ENCODE measurements at places on chromosomes 16 and 17.

GRCh38 chr16:1466968-1467521 is 7.8 kb downstream of the CLCN7 start:
- no peak for DNase-seq

DNA sequence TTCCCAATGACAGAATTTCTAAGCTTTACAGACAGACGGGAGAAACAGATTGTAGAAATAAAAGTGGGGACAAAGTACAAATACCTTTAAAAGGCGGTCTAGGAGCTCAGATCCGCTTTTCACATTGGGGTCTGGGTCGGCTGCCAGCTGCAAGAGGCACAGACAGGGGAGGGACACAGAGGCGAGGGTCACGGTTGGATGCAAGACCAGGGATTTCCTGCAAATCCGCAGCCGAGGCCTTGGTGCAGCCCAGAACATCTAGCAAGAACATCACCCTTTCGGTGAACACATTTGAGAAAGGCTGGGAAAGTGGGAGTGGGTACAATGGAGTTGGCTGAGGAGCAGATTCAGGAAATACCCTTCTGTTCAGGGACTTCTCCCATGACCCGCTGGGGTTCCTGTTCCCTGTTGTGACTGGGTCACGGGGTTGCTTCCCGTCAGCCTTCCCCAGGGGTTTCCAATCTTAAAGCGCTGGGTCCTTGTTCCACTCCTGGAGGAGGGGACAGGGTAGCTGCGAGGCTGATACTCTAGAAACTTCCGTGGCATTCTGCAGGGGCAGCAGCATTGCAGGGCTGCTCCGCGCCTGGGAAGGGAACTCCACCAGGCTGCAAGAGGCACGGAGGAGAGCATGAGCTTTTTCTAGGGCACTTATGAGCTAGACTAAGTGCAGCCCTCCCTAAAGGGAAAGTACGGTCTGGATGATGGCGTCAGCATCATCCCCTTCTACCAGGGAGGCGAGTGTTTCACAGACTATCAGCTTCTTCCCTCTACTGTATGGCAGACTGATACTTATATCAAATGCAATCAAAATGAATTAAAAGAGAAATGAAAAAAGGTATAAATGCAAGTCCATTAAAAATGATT is 16.0 kb downstream of the VAC14 start:
- no peak for DNase-seq

GRCh38 chr17:82956726-82957468 is 117.1 kb upstream of the ZNF750 start:
- no peak for DNase-seq

- DNase-seq: no peak
These were observed 23.9 kb upstream of the HEATR6 start for GRCh38 chr17:60102632-60103096.

GRCh38 chr17:55420776-55421178 is 858 bp downstream of the MMD start:
- peak; percentile 4 for DNase-seq

DNA sequence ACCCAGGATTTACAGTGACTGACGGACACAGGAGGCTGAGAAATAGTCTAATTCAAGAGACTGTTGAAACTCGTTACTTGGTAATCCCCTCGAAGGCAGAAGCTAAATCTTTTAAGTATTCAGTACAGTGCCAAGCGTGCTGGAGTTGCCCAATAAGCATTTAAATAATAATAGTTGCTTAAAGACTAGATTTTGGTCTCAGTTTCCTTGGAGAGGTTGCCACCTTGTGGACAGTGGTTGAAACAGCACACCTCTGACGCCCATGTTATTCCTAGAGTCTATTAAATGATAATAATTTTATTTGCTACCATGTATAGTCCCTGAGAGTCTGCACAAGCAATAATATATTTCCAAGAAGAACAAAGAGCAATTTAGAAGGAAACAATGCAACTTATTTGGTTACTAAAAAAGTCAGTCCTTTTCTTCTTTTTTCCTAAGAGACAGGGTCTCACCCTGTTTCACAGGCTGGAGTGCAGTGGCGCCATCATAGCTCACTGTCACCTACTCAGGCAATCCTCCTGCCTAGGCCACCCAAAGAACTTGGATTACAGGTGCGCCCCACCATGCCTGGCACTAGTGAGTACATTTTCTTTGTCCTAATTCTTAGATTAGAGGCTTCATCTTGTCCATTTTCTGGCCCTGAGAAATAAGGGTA is 138.0 kb upstream of the NUDT7 start:
- DNase-seq: no peak

- no peak for DNase-seq
These were observed 2.4 kb upstream of the B9D1 start for GRCh38 chr17:19364699-19365498.

GRCh38 chr16:55225972-55226542 is 97.9 kb upstream of the IRX6 start:
- no peak for DNase-seq

DNA sequence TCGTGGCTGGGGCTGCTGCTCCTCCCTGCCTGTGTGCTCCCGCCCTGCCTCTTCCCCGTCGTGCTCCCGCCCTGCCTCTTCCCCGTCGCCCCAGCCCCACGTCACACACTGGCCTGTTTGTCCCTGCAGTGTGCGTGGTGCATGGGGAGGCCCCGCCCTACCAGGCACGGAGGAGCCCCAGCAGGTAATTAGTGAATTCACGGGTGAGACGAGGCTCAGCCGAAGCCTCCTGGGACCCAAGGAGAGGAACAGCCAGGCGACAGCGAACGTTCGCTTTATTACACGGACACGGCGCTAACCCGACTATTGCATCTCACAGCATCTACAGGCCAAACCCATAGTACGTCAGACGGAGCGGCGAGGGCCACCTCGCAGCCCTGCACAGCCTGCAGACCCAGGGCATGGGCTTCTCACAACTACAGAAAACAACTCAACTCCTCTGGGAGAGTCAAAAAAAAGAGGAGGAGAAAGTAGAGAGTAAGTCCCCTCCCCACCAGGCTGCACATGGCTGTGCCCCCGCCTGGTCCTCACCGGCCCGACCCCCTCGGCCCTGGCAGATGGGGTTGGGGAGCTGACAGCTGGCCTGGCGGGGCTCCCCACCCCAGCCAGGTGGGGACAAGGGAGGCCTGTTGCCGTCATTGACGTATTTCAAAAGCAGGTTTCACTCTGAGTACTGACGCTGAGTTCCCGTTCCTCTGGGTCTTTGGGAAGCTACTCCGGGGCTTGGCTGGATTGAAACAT is 4.3 kb upstream of the PABPN1L start:
- DNase-seq: no peak

- no peak for DNase-seq
These were observed 108.4 kb downstream of the OR1D5 start for GRCh38 chr17:2954898-2955445.

- no peak for DNase-seq
These were observed 1121.9 kb downstream of the CDH8 start for GRCh38 chr16:60914334-60914733.

- DNase-seq: peak; percentile 10
These were observed 2.0 kb upstream of the SPAG7 start for GRCh38 chr17:4969551-4970173.

DNA sequence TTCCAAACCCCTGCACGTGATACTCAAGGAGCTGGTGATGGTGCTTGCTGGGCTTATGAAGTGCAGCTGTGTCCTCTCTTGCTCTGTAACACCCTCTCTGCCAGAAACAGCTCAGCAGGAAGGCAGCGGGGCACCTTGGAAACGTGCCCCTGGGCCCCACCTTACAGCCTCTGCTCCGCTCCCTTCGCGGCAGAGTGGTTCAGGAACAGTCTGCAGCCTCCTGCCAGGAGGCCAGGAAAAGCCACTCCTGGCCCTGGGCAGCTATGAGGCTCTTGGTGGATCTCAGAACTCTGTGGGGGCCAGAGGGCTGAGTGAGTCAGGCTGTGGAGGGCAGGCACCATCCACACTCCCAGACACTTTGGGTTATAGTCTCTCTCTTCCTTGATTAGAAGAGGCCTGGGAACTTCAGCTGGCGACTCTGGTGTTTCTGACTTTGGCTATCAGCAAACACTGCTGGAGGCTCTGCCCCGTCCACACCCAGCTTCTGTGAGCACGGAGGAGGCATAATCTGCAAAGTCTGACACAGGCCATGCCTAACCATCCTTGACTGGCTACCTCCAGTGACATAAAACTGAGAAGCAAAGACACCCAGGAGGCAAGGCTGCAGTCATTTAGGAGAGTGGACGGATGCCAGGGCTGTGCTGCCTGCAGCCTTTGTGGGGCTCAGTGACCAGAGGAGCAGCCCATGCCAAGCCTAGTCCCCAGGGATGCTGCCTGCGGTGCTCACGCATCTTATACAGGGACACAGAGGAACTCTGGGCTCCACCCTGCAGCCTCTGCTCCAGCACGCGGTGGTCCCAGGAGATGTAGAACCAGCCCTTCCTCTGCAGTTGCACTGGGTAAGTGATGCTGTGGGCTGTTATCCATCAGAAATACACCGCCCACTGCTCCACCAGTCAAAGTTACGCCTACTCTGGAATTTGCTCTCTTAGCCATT is 65.3 kb downstream of the METRNL start:
- DNase-seq: no peak

- no peak for DNase-seq
These were observed 1.2 kb downstream of the FN3K start for GRCh38 chr17:82736511-82737185.

DNA sequence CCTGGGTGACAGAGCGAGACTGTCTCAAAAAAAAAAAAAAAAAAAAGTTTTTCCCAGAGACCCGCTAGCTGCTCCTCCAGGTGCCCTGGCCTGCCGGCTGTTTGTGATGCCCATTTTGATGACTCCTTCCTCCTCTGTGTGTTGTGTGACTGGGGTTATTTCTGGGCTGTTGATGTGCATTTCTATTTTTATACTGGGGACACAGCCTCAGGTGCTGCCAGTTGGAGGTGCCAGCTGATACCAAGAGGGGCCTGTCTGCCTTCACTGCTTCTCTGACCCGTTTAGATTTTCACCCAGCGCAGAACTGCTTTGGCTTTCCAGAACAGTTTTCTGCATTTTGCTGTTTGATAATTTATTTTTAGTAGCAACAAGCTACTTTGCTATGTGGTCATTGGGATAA is 6.7 kb downstream of the PLA2G15 start:
- no peak for DNase-seq

DNA sequence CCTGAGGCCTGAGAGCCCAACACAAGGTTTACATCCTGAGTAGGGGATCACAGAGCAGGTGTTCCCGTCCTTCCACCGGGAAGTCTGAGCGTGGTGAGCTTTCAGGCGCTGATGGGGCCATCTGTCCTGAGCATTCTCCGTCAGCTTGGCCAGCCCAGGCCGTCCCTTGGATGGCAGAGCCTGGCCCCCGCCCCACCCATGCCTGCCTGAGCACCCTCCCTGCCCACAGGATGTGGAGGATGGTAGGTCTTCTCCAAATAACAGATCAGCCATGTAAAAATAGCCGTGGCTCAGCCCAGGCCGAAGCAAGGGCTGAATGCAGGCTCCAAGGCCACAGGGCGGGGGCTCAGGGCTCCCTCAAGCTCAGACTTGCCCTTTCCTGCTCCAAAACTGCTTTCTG is 20.2 kb downstream of the SPNS2 start:
- DNase-seq: no peak

DNA sequence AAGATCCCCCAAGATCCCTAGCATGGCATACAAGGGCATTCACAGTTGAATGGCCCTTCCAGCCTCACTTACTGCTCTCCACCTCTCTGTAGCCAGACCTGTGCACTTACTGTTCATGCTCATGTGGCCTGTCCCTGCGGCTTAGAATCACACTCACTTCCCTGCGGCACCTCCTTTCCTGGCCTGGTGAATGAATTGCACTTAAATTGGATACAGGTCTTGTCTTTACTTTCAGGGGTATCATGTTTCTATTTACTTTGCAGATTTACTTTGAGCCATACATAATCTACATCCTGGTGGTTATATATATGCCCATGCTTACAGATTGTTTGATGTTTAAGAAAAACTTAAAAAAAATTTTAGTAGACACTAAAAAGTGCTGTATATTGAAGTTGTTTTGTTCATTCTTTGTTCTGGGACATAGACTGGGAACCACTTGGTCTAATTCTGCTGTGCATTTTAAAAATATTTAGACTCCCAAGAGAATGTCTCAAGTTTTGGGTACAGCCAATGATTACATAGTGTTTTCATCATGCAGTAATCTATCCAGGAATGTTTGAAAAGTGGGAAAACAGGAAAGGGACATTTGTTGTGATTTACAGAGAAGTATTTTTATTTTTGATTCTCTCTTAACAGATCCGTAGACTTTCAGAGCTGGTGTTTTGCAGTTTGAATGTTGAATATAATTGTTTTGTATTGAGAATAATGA is 63.9 kb downstream of the NUP88 start:
- no peak for DNase-seq

GRCh38 chr16:28823291-28823872 is 583 bp downstream of the ATXN2L start:
- DNase-seq: no peak

DNA sequence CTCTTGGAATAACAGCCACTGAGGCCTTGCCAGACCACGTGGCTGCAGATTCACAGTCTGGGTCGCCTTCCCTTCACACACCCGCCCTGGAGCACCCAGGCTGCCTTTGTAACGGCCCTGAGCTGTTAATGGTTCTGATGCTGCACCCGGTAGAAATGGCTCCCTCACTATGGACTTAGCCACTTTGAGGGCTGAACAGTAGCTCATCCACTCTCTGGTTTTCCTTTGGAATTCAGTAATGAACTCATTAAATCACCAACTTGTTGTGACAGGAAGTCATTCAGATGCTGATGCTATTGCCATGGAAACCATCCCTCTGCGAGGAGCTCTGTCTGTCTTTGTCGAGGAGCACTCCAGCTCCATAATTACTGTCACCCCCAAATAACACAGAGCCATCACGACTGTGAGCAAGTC is 59.2 kb downstream of the CDK5R1 start:
- DNase-seq: no peak

Data from stimulated activated CD4-positive, alpha-beta T cell treated with anti-CD3 and anti-CD28 coated beads, Interleukin-1b, Interleukin-23, amount 100 ng/mL, for 1 hour (primary cell).